ENCODE measurements at places on chromosomes 3 and 15.
A peak's percentile ranks its signal among the peaks of the same experiment; 100 is the strongest.

DNA sequence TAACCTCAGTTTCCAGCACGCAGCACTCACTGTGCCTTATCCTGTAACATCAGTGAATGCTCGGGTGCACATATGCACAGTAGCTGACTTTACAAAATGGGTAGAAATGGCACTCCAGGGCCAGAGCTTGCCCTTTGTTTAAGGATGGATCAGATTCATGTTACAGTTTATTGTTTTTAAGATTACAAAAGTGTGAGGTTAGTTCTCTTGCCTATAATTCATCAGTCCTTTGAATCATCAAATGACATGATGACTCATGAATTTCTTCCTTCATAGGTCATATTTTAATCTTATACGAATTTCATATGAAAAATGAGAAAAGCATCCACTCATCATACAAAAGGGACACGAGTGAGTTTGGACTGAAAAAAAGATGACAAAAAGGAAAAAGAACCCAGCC is 545.3 kb downstream of the GBE1 start:
- DNase-seq = no peak

GRCh38 chr15:52421029-52421428 is 107.7 kb downstream of the MYO5A start:
- DNase-seq = no peak

- DNase-seq = no peak
Observed at GRCh38 chr3:133047980-133048379, 9.8 kb downstream of the TMEM108 start.

GRCh38 chr3:17806201-17806600 is 63.8 kb upstream of the TBC1D5 start:
- DNase-seq = no peak

GRCh38 chr3:25173606-25174005 is 254.5 kb upstream of the RARB start:
- no peak for DNase-seq

- no peak for DNase-seq
Observed at GRCh38 chr15:77983091-77983707, 94.3 kb downstream of the TBC1D2B start.

DNA sequence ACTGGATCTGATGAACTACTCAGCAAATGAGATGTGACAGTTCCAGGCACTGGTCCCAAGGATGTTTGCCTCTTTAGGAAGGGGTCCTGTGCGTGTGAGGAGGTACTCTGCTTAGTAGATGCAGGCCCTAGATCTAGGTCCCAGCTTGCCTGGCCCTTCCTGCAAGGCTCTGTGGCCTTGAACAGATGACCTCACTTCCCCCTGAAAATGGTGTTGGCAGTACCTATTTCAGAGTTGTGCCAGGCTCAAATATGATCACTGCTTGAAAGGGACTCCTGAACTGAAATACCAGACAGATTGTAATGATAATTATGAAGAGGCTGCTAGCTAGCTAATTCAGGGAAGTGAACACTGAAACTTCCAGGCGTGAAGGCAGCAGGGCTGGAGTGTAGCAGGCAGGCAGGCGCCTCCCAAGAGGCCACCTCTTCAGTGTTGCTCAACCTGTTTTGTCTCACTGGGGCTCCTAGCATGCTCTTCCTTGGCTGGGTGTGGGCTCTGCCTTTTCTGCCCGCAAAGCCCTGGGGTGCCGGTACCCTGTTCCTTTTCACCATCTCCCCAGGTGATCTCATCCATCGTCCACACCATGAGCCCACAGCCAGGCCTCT is 24.1 kb upstream of the CPNE9 start:
- no peak for DNase-seq

DNA sequence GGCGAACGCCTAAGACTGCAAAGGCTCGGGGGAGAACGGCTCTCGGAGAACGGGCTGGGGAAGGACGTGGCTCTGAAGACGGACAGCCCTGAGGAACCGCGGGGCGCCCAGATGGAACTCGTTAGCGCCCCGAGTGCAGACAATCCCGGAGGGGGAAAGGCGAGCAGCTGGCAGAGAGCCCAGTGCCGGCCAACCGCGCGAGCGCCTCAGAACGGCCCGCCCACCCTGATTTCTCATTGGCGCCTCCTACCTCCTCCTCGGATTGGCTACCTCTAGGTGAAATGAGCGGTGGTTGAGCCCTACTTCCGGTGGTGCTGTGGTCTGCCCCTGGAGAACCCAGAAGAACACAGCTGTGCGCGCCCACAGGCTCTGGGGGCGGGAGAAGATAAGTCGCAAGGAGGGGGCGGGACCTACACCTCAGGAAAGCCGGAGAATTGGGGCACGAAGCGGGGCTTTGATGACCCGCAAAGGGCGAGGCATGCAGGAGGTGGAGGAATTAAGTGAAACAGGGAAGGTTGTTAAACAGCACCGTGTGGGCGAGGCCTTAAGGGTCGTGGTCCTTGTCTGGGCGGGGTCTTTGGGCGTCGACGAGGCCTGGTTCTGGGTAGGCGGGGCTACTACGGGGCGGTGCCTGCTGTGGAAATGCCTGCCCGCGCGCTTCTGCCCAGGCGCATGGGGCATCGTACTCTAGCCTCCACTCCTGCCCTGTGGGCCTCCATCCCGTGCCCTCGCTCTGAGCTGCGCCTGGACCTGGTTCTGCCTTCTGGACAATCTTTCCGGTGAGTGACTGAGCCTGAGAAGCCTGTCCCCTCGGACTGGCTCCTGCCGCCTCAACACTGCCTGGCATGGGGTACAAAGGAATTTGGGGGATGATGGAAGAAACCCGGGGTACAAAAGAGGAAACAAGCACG is at the start of gene OGG1:
Gene OGG1 (plus strand): TSS at position 308 of the 911 bp plus-strand sequence. CDS start 335 bp downstream, at position 643.
- DNase-seq = peak; percentile 95

- no peak for DNase-seq
Observed at GRCh38 chr3:114873591-114873990, 273.5 kb downstream of the ZBTB20 start.

- no peak for DNase-seq
Observed at GRCh38 chr3:117754841-117755240, 1045.3 kb downstream of the TUSC7 start.

GRCh38 chr3:25170021-25170420 is 258.0 kb upstream of the RARB start:
- DNase-seq = no peak

DNA sequence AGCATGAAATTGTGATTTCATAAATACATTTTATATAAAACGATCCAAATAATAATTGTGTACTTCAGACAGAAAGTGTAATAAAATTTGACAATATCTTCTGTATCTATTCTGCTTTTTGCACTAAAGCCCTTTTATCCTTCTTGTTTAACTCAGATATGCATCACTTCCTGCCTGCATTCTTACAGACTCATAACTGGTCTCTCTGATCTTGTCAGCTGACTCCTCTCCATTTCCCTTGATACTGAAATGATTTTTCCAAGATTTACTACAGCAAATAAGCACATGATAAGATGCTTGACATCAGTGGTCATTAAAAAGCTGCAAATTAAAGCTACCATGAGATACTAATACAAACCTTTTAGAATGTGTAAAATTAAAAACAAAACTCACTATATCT is 25.3 kb upstream of the SI start:
- DNase-seq = no peak

DNA sequence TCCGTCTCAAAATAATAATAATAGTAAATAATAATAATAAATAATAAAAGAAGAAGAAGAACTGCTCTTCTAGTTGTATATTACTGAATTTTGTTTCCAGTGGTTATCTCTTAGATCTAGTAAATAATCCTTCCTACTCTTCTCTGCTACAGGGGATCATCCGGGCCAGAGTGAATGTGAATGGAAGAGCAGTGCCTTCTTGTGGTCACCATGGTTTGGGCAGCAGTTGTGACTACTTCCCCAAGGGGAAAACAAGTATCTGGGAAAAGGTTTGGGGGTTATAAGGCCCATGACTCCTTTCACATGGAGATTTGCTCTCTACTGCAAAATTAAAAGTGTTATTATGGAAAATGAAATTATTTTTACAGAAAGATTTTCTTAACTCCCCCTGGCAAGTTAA is 5.5 kb upstream of the OR5K1 start:
- no peak for DNase-seq
